ENCODE measurements at places on chromosomes 5 and 9. TPM values are rescaled to one million over a fixed set of nuclear protein-coding genes. Genes with fewer than 3 reads are reported as not detected.

DNA sequence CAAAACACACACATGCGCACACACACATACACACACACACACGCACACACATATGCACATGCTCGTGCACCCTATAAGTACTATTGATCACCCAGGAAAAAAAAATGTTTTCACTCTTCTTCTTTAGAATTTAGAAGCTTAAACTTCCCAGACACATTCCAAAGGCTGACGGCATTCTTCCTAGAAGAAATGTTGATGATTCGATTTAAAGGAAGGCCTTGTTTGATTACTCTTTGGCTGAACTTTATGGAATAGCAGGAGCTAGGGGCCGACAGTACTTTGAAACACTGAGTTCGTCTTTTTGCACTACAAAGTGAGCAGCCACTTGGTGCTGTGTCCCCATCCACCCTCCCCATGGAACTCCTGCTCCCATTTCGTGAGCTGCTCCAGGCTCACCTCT, 113.2 kb downstream of the EGFLAM start:
- H3K4me1 ChIP-seq: no peaks in the 10 kb centered on the region
- peak overlapping the region; percentile 11 for H3K27ac ChIP-seq
- H3K4me3 ChIP-seq: no peak overlapping the region
- no peak for DNase-seq
- no peaks in the 10 kb centered on the region for H3K27me3 ChIP-seq
- no peaks in the 10 kb centered on the region for H3K36me3 ChIP-seq

DNA sequence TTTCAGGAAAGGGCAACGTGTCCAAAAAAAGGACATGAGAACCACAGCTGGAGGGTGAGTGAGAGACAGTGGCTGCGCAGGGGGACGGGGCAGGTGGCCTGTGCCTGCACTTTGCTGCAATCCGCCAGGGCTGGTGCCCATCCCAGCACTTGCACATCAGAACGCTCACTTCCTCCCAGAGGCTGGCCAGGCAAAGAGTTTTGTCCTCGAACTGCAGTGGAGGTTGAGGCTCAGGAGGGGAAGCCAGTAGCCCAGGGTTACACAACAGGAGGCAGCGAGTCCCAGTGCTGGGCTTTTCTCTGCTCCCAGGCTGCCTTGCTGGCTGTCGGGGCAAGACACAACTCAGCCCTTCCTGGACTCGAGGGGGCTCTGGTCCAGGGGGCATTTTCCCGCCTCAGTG, 33.1 kb downstream of the CRB2 start:
- no peaks in the 10 kb centered on the region for H3K27me3 ChIP-seq
- H3K36me3 ChIP-seq: no peaks in the 10 kb centered on the region
- DNase-seq: no peak
- H3K4me1 ChIP-seq: no peaks in the 10 kb centered on the region

DNA sequence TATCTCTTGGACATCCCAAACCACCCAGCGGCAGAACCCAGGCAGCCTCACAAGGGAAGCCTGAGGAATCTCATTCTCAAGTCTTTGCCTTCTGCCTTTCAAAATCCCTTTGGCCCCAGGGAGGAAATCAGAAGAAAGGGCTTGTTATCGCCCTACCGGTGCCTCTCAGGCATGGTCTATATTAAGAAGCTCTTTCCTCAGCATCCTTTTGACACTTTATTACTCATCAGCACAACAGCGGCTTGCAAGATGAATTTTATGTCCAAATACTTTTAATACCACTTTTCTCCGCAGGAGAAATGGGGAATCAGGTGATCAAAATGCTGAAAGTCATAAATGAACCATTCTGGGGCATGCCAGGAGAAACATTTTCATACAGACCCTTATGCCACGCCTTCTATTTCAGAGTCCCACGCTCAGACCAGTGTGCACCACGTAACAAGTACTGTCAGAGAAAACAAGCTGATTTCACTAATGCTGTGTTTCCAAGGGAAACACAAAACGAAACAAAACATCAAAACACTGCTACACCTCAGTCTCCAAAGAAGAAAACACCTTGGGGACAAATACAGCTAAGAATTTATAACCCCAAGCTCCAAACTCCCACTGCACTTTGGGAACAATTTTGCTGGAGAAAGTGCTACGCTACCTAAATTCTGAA, 30.0 kb downstream of the RAPGEF1 start:
- H3K27me3 ChIP-seq: no peaks in the 10 kb centered on the region
- H3K27ac ChIP-seq: no peak overlapping the region
- H3K36me3 ChIP-seq: no peaks in the 10 kb centered on the region
- H3K4me3 ChIP-seq: no peak overlapping the region
- no peak for DNase-seq

Gene PCDHGA2
- total RNA-seq: 0.42 TPM

DNA sequence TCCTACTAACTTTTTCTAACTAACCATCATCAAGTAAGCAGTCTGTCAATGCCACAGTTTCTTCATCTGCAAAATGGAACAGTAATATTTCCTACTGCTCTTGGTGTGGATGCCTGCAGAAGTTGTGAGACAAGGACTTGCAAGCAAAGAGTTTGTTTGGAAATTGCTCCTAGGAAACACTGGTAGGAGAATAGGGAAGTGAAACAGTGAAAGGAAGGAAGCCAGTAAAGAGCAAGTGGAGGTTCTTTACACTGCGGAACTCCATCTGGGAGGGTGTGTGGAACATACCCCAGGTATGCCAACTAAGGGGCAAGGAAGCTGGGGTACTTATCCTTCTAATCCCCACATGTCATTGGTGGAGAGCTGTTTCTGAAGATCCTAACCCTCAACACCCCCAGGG, 119.9 kb downstream of the FOXD1 start:
- no peak for DNase-seq
- no peaks in the 10 kb centered on the region for H3K27me3 ChIP-seq
- no peak overlapping the region for H3K4me3 ChIP-seq
- no peak overlapping the region for H3K27ac ChIP-seq
- no peaks in the 10 kb centered on the region for H3K4me1 ChIP-seq
- H3K36me3 ChIP-seq: no peaks in the 10 kb centered on the region

- no peak for DNase-seq
- peaks cover 4% of the 10 kb centered on the region for H3K27me3 ChIP-seq
- H3K36me3 ChIP-seq: no peaks in the 10 kb centered on the region
- no peak overlapping the region for H3K4me3 ChIP-seq
- H3K4me1 ChIP-seq: no peaks in the 10 kb centered on the region
Observed at GRCh38 chr5:83924171-83924570, 203.5 kb upstream of the HAPLN1 start.

Gene SOHLH1
- not detected for total RNA-seq

Gene PLPPR1
- 26.3 TPM for total RNA-seq

Gene RALGPS1
- 2.1 TPM for total RNA-seq

GRCh38 chr5:43485406-43485805, 1.7 kb upstream of the TMEM267 start:
- no peaks in the 10 kb centered on the region for H3K36me3 ChIP-seq
- H3K27ac ChIP-seq: no peak overlapping the region
- H3K4me1 ChIP-seq: peaks cover 10% of the 10 kb centered on the region
- DNase-seq: no peak
- H3K4me3 ChIP-seq: no peak overlapping the region

- no peaks in the 10 kb centered on the region for H3K4me1 ChIP-seq
- H3K27me3 ChIP-seq: no peaks in the 10 kb centered on the region
- no peak overlapping the region for H3K4me3 ChIP-seq
Observed at GRCh38 chr5:91443761-91444467, 60.8 kb upstream of the ARRDC3 start.

Gene FAM13B
- total RNA-seq: 19.0 TPM

Gene RNF208
- 0.28 TPM for total RNA-seq

- no peaks in the 10 kb centered on the region for H3K27me3 ChIP-seq
- peaks cover 12% of the 10 kb centered on the region for H3K36me3 ChIP-seq
- H3K4me1 ChIP-seq: no peaks in the 10 kb centered on the region
Observed at GRCh38 chr5:14407746-14408175, 173.8 kb upstream of the OTULINL start.

Gene SLC25A2
- 0.19 TPM for total RNA-seq

DNA sequence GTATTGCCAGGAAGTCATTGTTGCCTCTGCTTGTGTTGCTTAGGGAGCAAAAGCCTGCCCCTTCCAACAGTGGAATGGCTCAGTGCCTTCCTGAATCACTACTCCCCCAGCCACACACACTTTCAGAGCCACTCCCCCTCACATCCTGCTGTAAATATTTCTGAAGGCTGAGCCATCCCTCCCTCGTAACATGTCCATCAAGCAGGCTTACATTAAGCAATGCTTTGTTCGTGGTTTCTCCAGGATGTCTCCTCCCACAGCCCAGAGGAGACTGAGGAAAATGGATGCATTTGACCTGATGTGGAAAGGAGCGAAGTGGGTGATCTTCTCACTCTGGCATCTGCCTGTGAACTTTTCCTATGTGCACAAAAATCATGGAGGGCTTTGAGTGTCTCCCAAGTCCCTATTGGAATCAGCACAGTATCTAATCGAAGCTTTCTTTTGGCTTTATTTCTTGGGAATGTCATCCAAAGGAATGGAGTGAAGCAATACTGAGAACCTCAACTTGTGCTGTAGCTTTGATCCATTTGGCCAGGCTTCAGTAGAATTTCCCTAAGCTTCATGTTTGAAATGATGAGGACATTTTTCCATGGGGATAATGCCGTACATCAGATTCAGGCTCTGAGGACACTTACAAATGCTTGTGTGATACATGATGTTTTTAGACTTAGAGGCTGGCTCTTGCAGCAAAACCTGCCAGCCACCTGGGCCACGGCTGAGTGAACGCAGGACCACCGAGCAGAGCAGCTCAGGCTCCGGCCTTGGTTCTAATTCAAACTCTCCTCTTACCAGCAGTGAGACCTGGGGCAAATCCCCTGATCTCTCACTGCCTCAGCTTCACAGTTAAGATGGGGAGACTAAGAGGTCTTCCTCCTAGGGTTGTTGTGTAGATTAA, 389.1 kb downstream of the ENC1 start:
- DNase-seq: no peak
- H3K4me3 ChIP-seq: no peak overlapping the region
- H3K4me1 ChIP-seq: no peaks in the 10 kb centered on the region
- H3K27ac ChIP-seq: no peak overlapping the region
- H3K27me3 ChIP-seq: no peaks in the 10 kb centered on the region

DNA sequence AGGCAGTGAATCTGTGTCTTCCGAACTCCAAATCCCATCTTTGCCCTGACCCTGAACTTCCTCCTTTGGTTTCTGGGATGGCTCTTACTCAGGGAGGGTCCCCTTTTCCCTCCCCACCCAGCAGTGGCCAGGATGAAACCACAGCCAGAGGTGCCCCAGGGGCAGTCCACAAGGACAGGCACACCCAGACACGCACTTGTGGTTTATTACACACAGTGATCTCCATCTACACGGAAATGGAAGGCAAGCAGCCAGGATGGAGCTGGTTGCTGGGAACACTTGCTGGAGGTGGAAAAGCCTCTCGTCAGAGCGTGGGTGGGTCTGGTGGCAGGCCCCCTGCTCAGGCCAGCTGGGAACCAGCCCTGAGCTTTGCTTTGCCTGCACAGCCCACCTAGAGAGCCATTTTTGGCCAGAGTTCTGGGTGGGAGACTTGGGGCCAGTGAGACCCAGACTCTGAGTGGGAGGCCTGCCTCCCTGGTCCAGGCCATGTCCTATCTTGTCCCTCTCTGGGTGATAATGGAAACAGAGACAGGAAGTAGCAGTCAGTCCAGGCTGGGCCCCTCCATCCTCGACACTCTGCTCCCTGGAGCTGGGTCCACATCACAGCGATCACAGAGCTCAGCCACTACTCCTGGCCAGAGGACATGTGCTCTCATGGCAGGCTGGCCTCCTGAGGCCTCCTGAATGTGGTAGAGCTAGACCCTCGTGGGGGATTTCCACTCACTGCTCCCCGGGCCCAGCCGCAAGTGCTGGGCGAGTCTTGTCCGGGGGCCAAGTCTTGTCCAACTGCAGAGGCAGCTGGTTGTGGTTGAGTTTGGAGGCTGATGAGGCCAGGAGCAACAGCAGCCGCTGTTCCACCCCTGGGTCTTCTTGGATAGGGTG, 5.1 kb upstream of the PHYKPL start:
- peaks cover 31% of the 10 kb centered on the region for H3K4me1 ChIP-seq
- H3K4me3 ChIP-seq: no peak overlapping the region
- H3K27ac ChIP-seq: peak overlapping the region; percentile 38
- no peak for DNase-seq
- no peaks in the 10 kb centered on the region for H3K27me3 ChIP-seq
- no peaks in the 10 kb centered on the region for H3K36me3 ChIP-seq

DNA sequence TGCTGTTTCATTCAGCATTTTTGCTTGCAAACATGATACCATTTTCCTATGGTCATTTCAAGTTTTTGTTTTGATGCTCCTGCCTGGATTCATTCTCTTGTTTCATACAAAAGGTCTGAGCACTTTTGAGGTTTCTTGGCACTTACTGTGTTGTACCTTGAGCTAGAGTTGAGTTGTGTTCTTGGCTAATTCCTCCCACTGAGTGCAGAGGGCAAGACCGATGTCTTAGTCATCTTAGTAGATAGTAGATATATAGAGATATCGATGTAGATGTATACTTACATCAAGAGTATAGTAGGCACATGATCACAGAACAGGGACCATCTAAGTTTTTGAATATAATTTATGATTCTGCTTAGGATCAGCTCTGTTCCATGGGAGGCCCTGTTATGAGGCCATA, 366.6 kb downstream of the OSTF1 start:
- no peaks in the 10 kb centered on the region for H3K4me1 ChIP-seq
- no peaks in the 10 kb centered on the region for H3K27me3 ChIP-seq

DNA sequence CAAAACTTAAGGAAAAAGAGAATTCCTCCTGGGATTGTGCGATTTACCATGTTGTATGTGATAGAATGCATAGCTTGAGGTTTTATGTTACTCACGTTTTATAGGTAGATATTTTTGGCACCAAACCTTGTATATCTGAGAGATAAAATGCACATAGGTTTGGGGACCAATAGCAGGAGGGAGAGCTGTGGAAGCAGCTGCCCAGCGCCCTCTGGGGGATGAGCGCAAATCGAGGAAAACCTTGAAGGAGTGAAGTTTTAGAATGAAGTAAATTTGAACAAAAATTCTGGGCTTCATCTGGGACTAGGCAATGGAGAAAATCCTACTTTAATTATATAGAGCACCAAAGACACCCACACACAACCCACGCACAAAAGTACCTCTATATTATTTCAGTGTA, 197.0 kb downstream of the ADCY2 start:
- H3K27me3 ChIP-seq: no peaks in the 10 kb centered on the region
- H3K27ac ChIP-seq: no peak overlapping the region
- no peaks in the 10 kb centered on the region for H3K36me3 ChIP-seq
- no peak overlapping the region for H3K4me3 ChIP-seq

Data from liver (tissue), 10 donors.